ENCODE measurements at places on chromosomes 2 and 18.

GRCh38 chr18:25284861-25285550 lies 67.0 kb downstream of the ZNF521 start:
- DNase-seq = no peak

- no peak for DNase-seq
Measured at GRCh38 chr2:9984217-9984739, 32.8 kb downstream of the GRHL1 start.

- DNase-seq = no peak
Measured at GRCh38 chr18:59051470-59052165, 88.1 kb upstream of the SEC11C start.

GRCh38 chr18:25171334-25171733 lies 180.6 kb downstream of the ZNF521 start:
- no peak for DNase-seq

GRCh38 chr2:225002656-225003045 lies 39.6 kb downstream of the DOCK10 start:
- peak; percentile 14 for DNase-seq

DNA sequence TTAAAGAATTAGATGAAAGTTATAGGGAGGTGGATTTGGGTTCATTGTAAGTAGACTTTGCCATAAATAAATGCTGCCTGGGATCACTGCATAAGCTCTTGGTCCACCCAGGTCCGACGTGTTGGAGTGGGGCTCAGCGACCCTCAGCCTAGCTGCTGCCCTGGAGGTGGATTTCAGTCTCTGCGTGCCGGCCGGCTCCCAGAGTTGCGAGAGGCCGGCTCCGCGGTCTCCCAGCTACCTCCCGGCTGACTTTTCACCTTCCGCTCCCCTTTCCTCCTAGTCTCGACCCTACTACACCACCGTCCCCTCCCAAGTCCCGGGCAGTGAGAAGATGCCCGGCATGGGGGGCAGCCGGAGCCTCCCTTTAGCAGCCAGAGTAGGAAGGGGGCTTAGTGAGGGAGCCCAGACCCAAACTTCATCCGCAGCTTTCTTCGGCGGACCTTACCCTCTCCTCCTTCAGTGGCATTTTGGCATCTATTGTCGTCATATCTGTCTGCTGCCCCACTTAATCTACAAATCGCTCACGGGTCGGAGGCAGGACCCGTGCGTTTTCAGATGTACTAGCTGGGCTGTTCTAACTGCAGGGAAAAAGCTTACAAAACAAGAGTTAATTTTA lies 8.1 kb downstream of the EMX1 start:
- no peak for DNase-seq

GRCh38 chr2:54598347-54599325 lies 124.8 kb upstream of the EML6 start:
- DNase-seq = no peak

GRCh38 chr2:241777170-241777685 lies 606 bp downstream of the GAL3ST2 start:
- no peak for DNase-seq

DNA sequence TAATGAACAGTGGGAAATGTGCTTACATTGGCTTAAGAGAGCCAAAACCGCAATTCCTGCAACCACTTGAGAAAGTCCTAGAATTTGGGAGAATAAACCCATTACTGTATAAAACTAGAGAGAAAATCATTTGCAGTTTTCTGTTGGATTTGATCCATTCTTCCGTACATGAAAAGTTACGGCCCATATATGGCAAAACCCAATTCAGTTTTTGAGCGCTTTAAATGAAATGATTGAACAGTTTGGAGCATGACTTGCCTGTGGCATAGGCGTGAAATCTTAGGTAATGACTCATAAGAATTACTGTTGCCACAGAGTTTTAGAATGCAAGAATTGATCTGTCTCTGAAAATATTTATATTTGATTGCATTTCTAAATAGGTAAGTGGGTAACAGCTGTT lies 52.0 kb downstream of the PHLPP1 start:
- DNase-seq = no peak

DNA sequence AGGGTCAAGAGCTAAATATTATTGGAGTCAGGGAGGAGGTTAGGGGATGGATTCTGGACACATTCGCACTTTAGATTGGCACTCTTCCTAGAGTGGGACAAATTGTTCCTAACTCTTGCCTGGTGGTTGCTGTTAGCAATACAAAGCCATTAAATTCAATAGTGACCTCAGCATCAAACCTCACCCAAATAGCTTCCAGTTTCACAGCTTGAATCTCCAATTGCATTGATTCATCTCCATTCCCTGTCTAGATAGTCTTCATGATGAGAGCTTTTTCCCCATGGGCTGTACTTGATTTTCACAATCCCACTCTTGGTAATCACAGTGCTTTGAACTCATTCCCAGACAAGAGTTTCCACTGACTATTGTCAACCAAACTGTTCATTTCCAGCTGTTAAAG lies 585.9 kb upstream of the SYT4 start:
- no peak for DNase-seq

GRCh38 chr2:189217541-189217940 lies 38.0 kb upstream of the COL5A2 start:
- DNase-seq = no peak

DNA sequence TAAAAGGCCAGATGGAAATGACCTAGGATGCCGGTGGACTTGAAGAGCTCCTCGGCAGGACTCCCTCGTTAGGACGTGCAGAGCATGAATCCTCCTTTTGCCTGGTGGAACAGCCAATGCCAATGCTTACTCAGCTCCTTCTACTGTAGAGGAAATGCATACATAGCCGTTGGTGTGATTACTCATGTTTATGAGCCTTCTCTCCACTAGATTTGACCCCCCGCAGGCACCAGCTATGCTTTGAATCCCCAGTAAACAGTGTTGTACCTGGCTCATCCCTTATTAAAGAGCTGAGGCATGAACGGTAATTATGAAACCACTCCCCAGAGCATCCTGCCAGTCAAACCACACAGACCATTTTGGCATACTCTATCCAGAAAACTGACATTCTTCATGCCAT lies 172.8 kb downstream of the ANTXR1 start:
- DNase-seq = no peak

DNA sequence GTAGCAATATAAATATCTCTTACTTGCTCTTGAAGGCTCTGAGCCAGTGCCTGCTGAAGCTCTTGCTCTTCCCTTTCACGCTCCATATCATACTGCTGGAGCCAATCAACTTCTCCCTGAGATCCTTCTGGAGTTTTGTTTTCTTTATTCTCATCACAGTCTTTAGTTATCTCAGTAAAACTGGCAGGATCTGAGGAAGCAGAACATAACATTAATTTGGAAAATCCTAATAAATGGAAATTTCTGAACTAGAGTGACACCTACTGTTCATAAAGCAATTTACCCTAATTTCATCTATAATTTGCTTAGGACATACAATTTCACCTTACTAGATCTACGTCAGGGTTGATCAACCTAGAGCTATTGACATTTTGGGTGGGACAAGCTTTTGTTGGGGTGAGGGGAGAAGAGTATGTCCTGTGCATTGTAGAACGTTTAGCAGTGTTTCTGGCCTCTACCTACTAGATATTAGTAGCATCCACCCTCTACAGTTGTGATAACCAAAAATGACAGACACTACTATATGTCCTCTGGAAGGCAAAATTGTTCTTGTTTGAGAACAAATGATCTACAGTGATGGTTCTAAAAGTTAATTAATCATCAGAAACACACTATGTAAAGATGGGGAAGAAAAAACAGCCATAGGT lies 47.2 kb downstream of the VIL1 start:
- DNase-seq = no peak

GRCh38 chr18:58514773-58515172 lies 114.1 kb downstream of the ALPK2 start:
- no peak for DNase-seq
